ENCODE measurements at places on chromosomes 1 and 21.

DNA sequence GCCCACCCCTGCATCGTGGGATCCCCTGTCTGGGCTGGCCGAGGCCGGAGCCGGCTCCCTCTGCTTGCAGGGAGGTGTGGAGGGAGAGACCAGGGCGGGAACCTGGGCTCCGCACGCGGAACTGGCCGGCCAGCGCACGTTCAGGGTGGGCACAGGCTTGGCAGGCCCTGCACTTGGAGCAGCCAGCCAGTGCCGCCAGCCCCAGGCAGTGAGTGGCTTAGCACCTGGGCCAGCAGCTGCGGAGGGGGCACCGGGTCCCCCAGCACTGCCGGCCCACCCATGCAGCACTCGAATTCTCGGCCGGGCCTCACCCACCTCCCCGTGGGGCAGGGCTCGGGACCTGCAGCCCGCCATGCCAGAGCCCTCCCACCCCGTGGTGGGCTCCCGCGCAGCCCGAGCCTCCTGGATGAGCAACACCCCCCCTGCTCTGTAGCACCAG lies 422.6 kb downstream of the AMY1C start:
- no peaks in the 10 kb centered on the region for H3K27me3 ChIP-seq
- H3K4me1 ChIP-seq = no peaks in the 10 kb centered on the region
- H3K36me3 ChIP-seq = no peaks in the 10 kb centered on the region
- DNase-seq = no peak
- H3K4me3 ChIP-seq = no peak overlapping the region

DNA sequence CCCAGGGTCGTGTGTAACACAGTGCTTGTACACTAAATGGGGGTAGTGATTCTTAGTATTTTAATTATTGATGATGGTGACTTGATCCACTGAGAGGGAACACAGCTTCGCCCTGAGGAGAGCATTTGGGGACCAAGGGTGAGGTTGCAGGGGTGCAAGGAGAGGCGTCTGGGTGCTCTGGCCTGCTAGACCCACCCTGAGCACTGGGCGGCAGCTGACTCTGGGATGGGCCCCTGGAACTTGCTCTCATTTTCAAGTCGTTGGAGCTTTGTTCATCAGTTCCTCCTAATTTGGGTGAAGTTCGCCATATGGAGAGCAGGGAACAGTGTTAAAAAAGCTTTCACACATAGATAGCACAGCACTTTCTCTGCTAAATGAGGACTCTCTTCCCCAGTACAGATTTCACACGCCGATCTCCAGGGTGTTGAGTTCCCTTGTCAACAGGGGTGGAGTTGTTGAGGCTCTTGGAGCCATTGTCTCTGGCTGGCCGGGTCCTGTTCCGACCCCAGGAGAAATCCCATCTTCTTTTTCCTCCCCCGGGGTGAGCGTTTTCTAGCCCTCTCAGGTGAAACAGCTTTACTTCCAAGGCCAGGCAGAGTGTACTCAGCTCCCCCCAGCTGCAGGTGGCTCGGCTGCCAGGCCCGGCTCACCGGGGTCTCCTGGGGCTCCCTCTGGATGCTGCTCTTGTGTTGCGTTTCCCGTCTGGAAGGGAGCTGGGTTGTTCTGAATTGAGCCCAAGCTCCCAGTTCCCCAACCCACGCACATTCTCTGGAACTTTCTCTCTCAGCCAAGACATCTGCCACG lies 367.4 kb downstream of the RPS6KC1 start:
- no peaks in the 10 kb centered on the region for H3K27me3 ChIP-seq
- H3K27ac ChIP-seq = no peak overlapping the region
- H3K36me3 ChIP-seq = no peaks in the 10 kb centered on the region
- no peak for DNase-seq
- H3K4me1 ChIP-seq = no peaks in the 10 kb centered on the region
- no peak overlapping the region for H3K4me3 ChIP-seq

- DNase-seq = no peak
- H3K4me1 ChIP-seq = no peaks in the 10 kb centered on the region
- no peak overlapping the region for H3K27ac ChIP-seq
- no peaks in the 10 kb centered on the region for H3K27me3 ChIP-seq
- H3K36me3 ChIP-seq = no peaks in the 10 kb centered on the region
These were observed 46.1 kb upstream of the HTR1D start for GRCh38 chr1:23263380-23263887.

DNA sequence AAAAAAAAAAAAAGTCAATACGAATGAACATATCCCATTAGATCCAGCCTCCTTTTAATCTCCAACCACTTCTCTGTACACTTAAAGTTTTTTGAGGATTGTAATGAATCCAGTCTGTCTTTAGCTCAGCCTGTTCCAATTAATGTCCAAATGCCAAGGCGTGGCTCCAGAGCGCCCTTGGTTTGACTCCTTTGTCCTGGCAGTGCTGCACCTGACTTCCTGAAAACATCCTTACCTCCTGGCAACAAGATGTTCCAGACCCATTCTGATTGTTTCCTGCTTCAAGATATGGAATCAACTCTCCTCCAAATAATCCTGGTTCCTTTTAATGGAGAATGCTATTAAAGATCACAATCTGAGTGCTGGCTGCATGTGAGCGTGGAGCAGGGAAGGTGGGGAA lies 74.1 kb upstream of the FAM20B start:
- H3K4me1 ChIP-seq = no peaks in the 10 kb centered on the region
- H3K4me3 ChIP-seq = no peak overlapping the region
- H3K27me3 ChIP-seq = peaks cover 2% of the 10 kb centered on the region
- no peak for DNase-seq
- no peak overlapping the region for H3K27ac ChIP-seq
- H3K36me3 ChIP-seq = no peaks in the 10 kb centered on the region

GRCh38 chr1:209593747-209594146 lies 10.2 kb downstream of the CAMK1G start:
- H3K36me3 ChIP-seq = no peaks in the 10 kb centered on the region
- no peak for DNase-seq
- no peak overlapping the region for H3K4me3 ChIP-seq
- H3K27ac ChIP-seq = no peak overlapping the region
- no peaks in the 10 kb centered on the region for H3K4me1 ChIP-seq

DNA sequence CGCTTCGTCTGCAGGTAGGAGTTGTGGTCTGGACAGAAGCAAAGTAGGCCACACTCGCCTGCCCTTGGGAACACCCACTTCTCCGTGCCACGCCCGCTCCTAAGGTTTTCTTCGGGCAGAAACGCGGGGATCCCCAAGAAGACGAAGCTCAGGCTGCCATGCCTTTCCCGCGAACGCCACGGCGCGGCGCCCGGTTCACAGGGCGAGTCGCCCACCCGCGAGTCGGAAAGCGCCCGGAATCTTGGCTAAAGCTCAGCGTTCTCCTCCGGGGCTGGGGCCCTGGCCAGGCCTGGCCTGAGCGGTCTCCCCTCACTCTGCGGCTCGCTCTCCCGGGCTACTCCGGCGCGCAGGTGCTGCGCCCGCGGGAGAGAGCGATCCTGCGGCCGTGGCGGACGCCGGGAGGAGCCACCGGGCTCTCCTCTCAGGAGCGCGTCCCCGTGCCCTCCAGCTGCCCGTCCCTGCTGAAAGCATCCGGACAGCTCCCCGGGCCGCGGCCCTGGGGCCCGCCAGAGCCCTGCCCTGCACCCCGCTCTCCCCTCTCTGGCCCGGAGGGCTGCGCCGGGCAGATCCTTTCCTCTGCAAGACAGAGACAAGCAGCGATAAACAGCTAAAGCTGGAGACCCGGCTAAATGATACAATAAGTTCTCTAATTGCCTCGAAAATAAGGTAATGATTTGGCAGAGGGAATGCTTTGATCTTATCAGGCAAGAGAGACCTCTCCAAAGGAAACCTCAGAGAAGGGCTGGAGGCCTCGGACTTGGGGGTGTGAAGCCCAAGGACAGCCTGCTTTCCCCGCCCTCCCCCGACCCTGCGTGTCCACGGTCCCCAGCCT lies 6.7 kb upstream of the WNT2B start:
- H3K36me3 ChIP-seq = no peaks in the 10 kb centered on the region
- peak; percentile 77 for DNase-seq
- peaks cover 49% of the 10 kb centered on the region for H3K27me3 ChIP-seq
- peak overlapping the region; percentile 26 for H3K4me3 ChIP-seq

DNA sequence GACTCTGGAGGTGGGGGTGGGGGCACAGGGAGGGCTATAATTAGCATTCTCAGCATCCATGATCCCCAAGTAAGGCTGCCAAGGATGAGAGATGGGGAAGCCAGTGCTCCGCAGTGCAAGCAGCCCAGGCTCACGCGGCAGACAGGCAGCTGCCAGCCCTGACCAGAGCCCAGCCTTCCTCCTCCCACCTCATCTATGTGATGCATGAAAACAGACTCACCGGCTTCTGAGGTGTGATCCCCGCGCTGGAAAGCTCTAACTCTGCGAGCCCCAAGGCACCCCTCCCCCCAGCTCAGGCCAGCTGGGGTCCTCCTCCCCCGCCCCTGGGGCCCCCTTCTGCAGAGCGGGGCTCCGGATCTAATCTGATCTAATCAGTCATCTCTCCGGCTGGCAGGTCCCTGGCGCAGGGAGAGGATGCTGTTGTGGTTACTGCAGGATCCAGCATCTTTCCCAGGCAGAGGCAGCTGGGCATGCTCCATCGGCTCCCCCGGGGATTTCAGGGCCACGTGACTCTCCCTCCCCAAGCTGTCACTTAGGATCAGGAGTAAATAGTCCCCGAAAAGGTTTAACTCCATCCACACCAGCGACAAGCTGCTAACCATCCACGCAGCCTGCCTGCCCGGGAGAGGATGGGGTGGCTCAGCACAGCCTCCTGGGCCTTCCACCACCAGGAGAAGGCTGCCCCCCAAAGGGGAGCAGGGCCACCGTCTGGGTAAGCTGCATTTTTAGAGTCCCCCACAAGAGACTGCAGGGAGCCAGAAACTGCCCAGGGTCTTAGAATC lies at the start of gene PLEKHA6:
PLEKHA6 (minus strand) TSS at position 456 of the 782 bp plus-strand sequence. CDS start 86,202 bp downstream, outside the sequence.
- peaks cover 24% of the 10 kb centered on the region for H3K4me1 ChIP-seq
- H3K36me3 ChIP-seq = no peaks in the 10 kb centered on the region
- H3K27me3 ChIP-seq = peaks cover 2% of the 10 kb centered on the region
- no peak within 1 kb of the TSS for H3K27ac ChIP-seq

GRCh38 chr1:68327414-68327813 lies 95.1 kb upstream of the WLS start:
- DNase-seq = no peak
- no peak overlapping the region for H3K4me3 ChIP-seq
- H3K4me1 ChIP-seq = no peaks in the 10 kb centered on the region
- H3K27ac ChIP-seq = no peak overlapping the region
- no peaks in the 10 kb centered on the region for H3K27me3 ChIP-seq

GRCh38 chr1:6489799-6490180 lies 1.7 kb downstream of the PLEKHG5 start:
- DNase-seq = peak; percentile 88
- H3K4me1 ChIP-seq = peaks cover 18% of the 10 kb centered on the region
- H3K4me3 ChIP-seq = peak overlapping the region; percentile 74
- H3K27me3 ChIP-seq = peaks cover 9% of the 10 kb centered on the region

- DNase-seq = no peak
- H3K4me1 ChIP-seq = no peaks in the 10 kb centered on the region
- H3K4me3 ChIP-seq = no peak overlapping the region
- no peaks in the 10 kb centered on the region for H3K36me3 ChIP-seq
- no peaks in the 10 kb centered on the region for H3K27me3 ChIP-seq
These were observed 99.0 kb downstream of the ZBTB18 start for GRCh38 chr1:244150071-244150470.

DNA sequence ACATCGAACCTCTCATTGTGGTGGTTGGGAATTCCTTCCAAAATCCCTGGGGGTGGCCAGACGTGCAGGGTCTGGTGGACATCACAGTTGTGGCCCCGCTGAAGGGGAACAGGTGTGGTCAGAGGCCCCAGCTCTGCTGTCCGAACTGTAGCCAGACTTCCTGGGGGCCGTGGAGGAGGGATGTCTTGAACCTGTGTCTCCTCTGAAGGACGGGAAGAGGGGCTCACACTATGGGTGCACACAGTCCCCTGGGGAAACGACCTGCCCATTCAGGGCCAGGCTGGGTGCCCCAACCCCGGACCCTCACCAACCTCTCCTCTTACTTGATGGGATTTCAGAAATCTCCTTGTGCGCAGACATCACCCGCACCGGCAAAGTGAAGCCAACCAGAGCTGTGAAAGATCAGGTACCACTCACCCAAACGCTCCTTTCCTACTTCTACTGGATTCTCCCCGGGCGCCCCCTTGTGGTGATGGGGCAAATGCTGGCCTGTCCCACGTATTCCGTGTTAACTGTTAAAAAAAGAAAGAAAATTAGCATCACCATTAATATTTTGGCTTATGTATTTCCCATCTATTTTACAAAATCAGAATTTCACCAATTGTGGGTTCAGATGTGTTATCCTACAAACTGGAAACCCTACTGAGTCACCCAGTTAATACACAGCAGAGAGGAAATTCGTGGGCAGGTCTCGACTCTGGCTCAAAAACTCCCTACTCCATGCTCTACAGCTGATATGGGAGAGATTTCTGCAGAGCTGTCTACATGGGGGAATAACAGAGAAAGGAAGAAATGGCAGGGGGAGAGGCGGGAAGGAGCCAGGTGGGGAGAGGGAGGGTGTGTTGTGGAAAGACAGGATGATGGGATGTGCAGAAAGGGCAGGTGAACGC lies 28.1 kb downstream of the PADI4 start:
- no peaks in the 10 kb centered on the region for H3K36me3 ChIP-seq
- H3K4me1 ChIP-seq = peaks cover 1% of the 10 kb centered on the region
- H3K27me3 ChIP-seq = peaks cover 8% of the 10 kb centered on the region

DNA sequence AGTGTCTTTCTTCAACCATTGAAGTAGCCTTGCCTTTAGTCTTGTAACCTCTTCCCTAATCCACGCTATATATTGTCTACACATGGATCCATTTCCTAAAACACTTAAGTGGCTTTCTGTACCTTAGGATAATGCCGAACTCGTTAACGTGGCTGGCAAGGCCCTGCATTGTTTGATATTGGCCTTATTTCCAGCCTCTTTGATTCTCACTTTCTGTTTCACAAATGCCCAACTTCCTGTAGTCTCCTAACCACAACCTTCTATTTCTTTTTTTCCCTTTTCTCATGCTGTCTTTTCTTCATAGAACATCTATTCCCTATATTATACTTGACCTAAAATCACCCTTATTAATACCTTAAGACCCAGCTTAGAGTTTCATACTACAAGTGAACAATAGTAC lies 536.0 kb downstream of the LMO4 start:
- peaks cover 2% of the 10 kb centered on the region for H3K36me3 ChIP-seq
- H3K27me3 ChIP-seq = peaks cover 2% of the 10 kb centered on the region
- H3K4me1 ChIP-seq = peaks cover 4% of the 10 kb centered on the region
- no peak for DNase-seq
- no peak overlapping the region for H3K27ac ChIP-seq
- H3K4me3 ChIP-seq = no peak overlapping the region

DNA sequence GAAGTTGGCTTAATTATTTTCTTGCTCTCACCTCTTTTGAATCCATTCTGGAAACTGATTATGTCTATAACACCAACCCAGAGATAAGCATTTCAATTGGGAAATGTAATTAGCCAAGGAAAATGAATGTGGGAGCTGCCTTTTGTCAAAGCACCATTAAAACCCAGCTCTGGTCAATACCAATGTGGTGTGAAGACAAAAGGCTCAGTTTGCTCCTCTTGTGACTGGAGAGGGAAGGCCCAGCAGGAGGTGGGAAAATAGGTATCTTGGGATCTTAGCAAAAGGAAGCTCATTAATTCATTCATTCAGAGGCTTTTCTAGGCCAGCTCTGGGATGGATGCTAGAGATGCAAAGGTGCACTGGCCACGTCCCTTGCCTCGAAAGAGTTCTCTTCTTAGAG lies 75.0 kb upstream of the SELENON start:
- H3K4me3 ChIP-seq = no peak overlapping the region
- H3K4me1 ChIP-seq = peaks cover 75% of the 10 kb centered on the region
- no peak for DNase-seq
- H3K27me3 ChIP-seq = no peaks in the 10 kb centered on the region
- no peak overlapping the region for H3K27ac ChIP-seq

- H3K4me1 ChIP-seq = peaks cover 7% of the 10 kb centered on the region
- H3K27me3 ChIP-seq = no peaks in the 10 kb centered on the region
- no peak overlapping the region for H3K27ac ChIP-seq
- no peaks in the 10 kb centered on the region for H3K36me3 ChIP-seq
- no peak overlapping the region for H3K4me3 ChIP-seq
These were observed 104.2 kb upstream of the PROX1 start for GRCh38 chr1:213883618-213884017.

- H3K4me3 ChIP-seq = peak overlapping the region; percentile 72
- peaks cover 100% of the 10 kb centered on the region for H3K4me1 ChIP-seq
- H3K36me3 ChIP-seq = peaks cover 81% of the 10 kb centered on the region
These were observed 33.3 kb downstream of the EIF2D start for GRCh38 chr1:206578978-206579374.

Data from activated CD4-positive, alpha-beta T cell treated with anti-CD3 and anti-CD28 coated beads for 36 hours (primary cell).